NCI-H187 (cell line): ENCODE measurements at places on chromosomes 1 and 21.

- no peak for DNase-seq
Measured at GRCh38 chr1:59523745-59524450, 227.0 kb downstream of the FGGY start.

GRCh38 chr1:9027307-9027706 is 1.1 kb upstream of the SLC2A7 start:
- DNase-seq = no peak

- no peak for DNase-seq
Measured at GRCh38 chr1:181704546-181704945, 221.2 kb downstream of the CACNA1E start.

- DNase-seq = no peak
Measured at GRCh38 chr1:38614861-38615260, 244.7 kb downstream of the RRAGC start.

DNA sequence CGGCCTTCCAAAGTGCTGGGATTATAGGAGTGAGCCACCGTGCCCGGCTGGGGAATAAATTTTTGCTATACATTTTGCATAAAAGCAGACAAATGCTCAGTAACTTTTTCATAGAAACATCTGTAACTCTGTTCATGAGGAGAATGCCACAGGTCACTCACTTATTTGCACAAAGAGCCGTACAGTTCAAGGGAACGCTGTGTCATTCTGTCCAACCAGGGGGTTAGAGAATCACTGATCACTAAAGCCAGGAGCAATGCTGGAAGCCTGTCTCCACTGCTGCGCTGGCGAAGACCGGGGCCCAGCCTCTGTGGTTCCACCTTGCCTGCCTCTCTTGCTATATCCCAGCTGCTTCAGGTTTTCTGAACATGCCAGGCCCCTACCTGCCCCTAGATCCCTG is 58.3 kb downstream of the RUNX1 start:
- no peak for DNase-seq

DNA sequence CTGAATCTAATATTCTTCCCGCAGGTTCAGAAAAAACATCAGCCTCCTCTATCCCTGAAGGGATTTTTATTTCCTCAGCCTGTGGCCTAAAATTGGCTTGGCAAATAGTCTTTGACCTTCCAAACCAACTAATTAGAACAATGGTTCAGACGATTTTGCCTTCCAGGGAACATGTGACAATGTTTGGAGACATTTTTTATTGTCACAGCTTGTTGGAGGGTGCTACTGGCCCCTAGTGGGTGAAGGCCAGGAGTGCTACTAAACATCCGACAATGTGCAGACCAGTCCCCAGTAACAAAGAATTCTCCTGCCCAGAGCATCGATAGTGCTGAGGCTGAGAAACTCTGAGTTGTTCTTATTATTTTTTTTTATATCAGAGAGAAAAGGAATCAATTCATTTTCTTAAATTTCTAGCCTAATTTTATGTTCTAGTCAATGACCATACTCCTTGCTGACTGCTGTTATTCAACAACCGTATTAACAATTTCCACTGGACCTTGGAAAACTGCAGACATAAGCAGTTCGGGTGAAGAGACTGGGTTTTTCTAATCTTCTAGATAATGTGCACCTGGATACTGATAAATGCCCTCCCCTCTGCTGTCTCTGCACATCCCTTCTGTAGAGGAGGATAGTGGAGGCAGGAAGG is 280.7 kb downstream of the LMX1A start:
- DNase-seq = no peak

DNA sequence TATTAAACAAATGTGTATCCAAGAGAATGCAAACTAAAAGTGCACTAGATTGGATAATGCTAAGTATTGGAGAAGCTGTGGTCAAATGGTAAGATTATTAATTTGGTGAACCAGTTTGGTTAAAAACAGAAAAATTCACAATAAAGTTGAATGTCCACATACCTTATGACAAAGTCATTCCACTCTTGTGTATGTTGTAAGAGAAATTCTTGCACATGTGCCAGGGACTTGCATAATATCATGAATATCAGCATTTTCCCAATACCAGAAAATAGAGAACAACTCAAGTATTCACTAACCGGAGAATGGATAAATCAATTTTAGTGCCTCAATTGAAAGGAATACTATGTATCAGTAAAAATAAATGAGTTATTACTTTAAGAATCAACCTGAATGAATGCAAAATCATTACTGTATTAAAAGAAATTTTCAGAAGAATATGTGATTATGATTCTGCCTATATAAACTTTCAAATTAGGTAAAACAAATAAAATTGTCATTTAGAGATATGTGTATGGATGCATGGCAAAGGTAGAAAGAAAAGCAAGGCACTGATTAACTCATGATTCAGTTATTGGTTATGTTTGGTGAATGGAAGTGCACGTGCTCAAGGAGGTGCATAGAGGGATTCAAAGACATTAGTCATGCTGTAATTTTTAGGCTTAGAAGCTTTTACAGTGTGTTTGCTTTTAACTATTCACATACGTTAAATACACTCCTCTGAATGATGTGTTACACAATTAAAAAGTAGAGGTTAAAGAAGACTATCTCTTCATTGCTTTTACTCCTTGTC is 217.4 kb upstream of the KCNK2 start:
- DNase-seq = no peak

- DNase-seq = no peak
Measured at GRCh38 chr1:183937611-183938010, 99.9 kb downstream of the COLGALT2 start.
